ENCODE measurements at places on chromosomes 5 and 9.

DNA sequence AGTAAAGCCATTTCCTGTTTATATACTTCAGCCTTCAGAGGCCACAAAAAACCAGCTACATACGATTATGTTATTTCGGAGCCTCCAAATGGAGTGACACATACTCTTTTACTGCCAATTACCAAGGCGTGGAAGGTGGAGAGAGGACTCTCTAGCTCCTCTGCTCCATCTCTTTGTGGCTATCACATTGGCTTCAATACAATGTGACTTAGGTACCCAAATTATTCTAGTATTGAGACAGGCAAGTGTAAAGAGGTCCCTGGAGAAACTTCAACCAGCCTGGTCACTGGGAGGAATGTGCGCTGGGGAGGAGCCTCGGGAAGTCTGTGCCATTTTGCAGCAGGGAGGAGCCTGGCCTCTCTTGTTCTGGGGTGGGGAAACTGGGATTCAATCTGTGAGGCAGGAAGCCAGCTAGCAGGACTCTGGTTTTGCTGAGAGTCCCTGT is 85.8 kb upstream of the TAS2R1 start:
- DNase-seq, result no peak

- DNase-seq, result no peak
These were observed 46.1 kb upstream of the PPARGC1B start for GRCh38 chr5:149683964-149684363.

- DNase-seq, result no peak
These were observed 26.4 kb upstream of the CXCL14 start for GRCh38 chr5:135605221-135605620.

DNA sequence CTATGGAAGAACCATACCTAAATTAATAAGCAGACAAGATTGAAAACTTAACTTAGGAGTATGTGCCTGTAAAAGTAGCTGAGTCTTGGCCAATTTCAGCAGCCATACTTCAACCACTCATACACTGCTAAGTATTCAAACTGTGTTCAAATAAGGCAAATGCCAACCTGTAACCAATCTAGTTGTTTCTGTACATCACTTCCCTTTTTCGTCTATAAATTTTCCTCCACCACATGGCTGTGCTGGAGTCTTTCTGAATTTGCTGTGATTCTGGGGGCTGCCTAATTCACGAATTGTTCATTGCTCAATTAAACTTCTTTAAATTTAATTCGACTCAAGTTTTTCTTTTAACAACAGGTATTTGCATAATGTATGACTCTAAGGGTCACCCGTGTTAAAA is 184.4 kb downstream of the PLK2 start:
- DNase-seq, result no peak

GRCh38 chr5:67027171-67027570 is 169.4 kb downstream of the CD180 start:
- DNase-seq, result no peak

DNA sequence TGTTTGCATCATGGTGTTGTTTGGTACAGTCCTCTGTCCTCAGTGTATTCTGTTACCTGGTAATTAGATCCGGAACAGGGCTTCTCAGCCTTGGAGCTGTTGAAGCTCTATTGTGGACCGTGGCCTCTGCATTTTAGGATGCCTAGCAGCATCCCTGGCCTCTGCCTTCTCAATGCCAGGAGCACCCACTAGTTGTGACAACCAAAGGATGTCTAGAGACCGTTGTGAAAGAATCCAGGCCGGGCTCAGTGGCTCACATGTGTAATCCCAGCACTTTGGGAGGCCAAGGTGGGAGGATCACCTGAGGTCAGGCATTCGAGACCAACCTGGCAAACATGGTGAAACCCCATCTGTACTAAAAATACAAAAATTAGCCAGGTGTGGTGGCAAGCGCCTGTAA is 159.6 kb downstream of the CACNA1B start:
- no peak for DNase-seq
